ENCODE measurements at places on chromosomes 5 and 9.

DNA sequence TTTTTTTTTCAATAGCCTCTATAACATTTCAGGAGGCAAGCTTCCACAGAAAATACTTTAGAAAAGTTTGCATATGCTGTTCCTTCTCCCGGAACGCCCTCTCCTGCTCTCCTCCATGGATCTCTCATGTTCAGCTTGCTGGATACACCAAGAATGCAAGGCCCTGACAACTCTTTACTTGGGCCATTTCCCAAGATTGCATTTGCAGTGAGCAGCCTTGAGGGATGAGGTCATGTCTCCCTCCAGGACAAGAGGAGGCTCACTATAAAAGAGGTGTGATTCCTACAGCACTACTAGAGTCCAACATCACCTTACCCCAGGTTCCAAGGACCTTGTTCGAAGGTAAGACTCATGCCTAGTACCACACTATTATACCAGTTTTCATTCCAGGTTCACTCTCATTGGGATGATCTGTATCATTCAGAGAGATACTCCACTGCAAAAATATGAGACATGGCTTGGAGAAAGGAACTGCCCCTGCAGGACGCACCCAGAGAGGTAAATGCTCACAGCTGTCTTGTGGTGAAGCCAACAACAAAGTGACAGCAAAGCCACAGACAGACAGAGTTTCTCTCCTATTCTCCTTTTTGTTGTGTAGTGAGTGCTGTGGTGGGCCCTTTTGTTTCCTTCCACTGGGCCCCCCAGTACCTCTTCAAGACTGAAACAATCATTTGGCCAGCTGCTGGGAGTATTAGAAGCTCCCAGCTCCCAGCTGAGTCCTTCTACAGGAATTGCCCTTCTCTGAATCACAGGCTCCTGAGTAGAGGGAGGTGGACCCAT, 151.7 kb upstream of the ZNF366 start:
- DNase-seq: no peak

DNA sequence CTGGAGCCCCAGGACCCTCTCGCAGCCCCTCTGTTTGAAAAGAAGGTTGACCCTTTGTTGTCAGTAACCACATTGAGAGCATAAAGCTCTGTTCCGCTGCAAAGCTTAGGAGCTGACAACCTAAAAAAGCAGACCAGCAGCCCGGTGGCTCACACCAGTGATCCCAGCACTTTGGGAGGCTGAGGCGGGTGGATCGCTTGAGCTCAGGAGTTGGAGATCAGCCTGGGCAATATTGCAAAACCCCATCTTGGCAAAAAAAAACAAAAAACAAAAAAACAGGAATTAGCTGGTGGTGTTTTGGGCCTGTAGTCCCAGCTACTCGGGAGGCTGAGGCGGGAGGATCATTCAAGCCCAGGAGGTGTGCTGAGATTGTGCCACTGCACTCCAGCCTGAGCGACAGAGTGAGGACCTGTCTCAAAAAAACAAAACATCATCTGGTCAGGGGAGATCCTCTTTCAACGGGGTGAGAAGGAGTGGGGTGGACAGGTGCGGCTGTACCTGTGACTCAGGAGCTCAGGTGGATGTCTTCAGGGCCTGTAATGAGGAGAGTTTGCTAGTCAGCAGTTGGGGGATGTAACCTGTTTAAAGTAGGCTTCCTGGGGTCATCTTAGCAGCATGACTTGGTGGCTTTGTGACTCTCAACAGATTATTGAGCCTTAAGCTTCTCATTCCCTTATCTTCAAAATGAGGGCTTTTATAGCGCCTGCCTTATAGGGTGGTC, 694 bp upstream of the REEP2 start:
- DNase-seq: no peak

DNA sequence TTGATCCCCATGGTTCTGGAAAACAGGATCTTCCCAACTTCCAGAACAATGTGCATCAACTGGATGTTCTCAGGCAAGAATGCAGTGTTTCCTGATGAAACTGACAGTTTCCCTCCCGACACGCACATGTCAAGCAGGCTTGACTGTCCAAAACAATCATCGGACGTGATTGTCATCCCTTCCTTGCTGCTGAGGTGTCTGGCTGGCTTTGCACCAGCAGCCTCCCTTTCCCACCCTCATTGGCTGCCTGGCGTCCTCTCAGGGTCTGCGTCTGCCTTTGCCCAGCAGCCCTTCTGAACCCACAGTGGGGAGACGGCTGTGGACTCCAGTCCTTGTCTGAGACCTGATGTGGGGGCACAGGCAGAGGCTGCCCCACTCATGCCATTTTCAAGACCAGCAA, 110.8 kb downstream of the MARCHF3 start:
- DNase-seq: no peak

DNA sequence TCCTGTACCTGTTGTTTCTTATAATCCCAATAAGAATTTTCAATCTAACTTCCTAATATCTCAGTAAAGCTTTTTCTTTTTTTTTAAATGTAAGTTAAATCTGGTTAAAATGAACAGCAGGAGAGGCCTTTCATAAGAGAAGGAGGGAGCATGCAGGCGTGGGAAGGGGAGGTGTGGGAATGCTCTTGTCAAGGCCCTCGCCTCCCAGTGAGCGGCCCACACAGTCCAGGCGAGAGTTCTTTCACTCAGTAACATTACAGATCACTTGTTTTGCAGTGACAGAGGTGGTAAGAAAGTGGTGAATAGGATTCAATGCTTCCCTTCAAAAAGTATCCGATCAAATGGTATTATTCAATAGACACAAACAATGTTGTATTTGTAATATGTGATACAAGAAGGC, 125.0 kb downstream of the EPB41L4A start:
- no peak for DNase-seq

DNA sequence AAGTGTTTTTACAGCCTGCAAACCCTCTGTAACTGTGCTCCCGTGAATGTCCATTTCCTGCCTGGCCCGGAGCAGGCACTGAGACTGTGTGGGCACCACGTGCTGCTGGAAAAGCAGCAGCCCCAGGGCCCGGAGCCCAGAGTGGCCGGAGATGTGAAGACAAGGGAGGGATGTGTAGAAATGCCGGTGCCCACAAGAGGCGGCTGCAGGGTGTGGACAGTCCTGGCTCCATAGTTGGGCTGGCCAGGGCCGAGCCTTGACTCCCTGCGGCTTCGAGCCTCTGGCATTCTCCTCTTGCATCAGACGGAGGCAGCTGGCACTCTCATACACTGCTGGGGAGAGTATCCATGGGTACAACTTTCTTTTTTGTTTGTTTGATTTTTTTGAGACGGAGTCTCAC, 13.2 kb upstream of the GFPT2 start:
- DNase-seq: no peak

GRCh38 chr5:173258466-173258865, 23.5 kb upstream of the NKX2-5 start:
- DNase-seq: no peak

DNA sequence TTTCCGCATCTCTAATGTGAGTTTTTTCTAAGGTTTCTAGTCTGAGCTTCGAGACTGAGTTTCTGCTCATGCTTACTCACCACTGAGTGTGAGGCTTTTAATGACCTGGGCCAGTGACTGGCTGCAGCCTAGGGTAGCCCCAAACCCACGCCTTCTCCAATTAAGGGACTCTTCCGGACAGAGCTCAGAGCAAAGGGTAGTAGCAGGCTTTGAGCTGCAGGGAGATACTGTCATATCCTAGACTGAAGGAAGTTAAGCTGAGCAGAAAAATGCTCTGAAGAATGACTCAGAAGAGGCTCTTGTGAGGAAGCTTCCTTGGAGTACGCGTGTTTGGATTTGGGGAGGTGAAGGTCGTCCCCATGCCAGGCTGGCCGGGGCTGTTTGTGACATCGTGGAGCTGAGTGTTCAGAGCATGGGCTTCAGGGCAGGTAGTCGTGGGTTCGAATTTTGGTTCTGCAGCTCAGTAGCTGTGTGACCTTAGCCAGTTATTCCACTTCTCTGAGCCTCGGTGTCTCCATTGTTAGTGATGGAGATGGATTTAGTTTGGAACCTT, 3.5 kb downstream of the USP20 start:
- DNase-seq: peak; percentile 56

- no peak for DNase-seq
Measured at GRCh38 chr9:28750136-28750535, 1176.9 kb upstream of the C9orf72 start.

GRCh38 chr5:127555826-127556225, 38.4 kb downstream of the PRRC1 start:
- DNase-seq: no peak

GRCh38 chr9:125959315-125959714, 212.1 kb downstream of the PBX3 start:
- DNase-seq: no peak

DNA sequence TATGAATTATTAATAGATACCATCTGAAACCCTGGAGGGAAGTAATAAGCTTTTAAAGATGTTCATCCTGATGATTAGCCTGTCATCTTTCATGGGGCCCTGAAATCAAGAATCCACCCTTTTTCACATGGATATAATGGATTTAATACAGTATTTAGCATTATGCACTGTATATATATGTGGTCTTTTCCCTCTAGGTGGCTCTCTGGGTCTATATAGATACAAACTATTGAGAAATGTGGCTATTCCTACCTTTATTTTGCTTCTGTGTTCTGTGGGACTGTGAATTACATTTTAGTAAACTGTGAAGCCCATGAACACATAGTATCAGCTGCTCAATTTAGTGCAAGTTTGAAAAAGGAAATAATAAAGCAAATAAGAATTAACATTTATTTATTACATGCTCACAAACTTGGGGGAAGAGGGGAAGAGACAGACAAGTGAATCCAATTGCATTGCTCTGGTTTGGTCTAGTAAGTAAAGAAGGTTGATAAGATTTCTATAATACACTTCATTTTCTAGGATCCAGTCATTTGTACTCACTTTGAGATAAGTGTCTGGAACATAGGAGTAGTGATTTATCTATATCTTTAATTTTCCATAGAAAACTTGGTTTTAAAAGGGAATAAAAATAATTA, 112.2 kb downstream of the SCAMP1 start:
- DNase-seq: no peak

- no peak for DNase-seq
Measured at GRCh38 chr9:82168585-82168984, 180.0 kb downstream of the SPATA31D1 start.

- DNase-seq: no peak
Measured at GRCh38 chr5:66671305-66671704, 75.1 kb downstream of the MAST4 start.

DNA sequence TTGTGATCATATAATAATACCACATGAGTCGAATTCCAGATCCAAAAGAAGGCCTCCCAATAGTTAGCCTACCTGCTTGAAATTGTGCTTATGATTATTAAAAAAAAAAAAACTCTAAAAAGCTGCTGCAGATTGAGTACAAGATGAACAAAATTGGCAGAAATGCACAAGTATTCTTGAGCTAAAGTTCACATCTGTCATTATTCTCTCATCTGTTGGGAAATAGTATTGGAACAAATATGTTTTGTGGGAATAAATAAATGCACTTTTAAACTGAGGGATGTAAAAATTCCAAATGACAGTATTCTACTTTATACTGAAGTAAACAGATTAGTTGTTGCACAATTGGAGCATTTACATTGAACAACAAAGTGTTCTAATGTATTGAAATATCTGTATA, 15.7 kb downstream of the DAB2 start:
- no peak for DNase-seq

DNA sequence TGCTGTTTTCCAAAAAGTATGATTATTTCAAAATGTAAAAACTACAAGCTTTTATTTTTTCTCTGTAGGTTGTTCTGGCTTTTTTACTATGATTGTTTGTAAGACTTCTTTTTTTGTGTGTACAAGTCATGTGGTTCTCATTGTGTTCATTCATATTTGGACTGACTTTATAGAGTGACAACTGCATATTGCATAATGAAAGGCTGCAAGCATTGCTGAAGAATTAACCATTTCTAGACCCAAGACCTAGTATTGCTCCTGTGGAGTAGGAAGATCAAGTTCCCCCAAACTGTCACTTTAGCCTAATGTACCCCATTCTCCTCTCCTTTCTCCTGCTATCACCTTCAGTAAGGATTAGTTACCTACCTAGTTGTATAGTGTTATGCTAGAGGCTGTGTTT, 10.0 kb downstream of the MAP1B start:
- DNase-seq: no peak

GRCh38 chr5:1733369-1733768, 66.3 kb downstream of the MRPL36 start:
- no peak for DNase-seq

DNA sequence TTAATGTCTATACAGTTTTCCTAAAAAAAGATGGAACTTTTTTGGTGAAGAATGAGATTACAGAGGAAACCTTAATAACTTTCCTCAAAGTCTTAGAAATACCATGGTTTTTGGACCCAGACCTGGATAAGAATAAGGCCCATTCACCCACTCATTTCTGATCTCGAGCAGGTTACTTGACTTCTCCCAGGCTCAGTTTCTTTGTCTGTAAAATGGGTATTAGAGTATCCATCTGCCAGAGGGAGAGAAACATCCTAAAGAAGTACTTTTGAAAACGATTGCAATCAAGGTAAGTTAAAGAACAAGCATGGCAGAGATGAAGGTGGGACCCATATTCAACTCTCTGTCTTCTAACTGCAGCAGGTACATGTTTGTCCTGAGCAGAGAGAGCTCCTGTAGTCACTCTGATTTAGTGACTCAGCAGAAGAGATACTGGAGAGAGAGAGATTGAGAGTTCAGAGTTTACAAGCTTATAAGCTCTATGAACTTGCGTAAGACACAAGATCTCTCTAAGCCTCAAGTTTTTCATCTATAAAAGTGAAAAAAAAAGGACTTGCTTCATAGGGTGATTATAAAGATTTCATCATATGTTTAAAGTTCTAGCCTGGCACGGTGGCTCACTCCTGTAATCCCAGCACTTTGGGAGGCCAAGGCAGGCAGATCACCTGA, 379.4 kb upstream of the SGCD start:
- DNase-seq: no peak

GRCh38 chr5:50717651-50718050, 51.2 kb downstream of the PARP8 start:
- no peak for DNase-seq

DNA sequence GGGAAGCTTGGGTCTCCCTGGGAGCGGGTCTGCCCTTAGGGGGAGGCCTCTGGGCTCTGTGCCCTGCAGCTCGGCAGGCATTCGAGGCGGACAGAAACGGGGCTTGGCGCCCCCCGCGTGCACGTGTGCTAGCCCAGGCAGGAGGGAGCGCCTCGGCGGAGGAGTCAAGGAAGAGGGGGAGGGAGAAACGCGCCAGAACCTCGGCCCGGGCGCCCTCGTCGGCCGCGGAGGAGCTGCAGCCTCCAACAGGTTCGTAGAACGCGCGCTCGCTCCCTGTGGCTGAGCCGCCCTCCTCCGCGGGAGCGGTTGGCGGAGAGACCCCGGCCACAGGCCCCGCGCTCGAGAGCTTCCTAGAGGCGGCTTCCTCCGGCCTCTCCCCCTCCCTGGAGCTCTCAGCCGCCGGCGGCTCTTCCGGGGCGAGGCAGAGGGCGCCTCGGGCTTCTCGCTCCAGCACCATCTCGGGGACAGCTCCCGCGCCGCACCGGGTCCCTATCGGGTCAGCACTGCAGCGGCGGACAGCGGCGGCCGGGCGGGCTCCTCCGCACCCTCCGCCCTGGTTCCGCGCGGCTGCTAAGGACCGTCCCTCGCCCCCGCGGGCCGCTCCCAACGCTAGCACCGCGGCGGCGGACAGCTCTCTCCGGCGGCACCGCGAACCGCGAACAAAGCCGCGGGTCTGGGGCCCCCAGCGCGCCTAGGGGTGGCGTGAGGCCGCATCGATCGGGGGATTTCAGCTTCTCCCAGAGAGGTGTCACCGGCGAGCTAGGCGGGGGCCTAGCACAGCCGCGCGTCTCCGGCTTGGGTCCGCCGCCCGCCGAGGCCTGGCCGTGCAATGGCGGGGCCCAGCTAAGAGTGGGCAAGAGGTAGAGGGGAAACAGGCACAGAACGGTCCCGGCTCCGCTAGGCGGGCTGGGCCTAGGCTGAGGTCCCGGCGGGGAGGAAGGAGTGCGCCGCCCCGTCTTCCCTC, 74.6 kb upstream of the CPLX2 start:
- DNase-seq: peak; percentile 54

- no peak for DNase-seq
Measured at GRCh38 chr5:140293091-140293848, 9.6 kb downstream of the PFDN1 start.
